Stimulated activated CD8-positive, alpha-beta memory T cell treated with anti-CD3 and anti-CD28 coated beads, Interleukin-7, amount 100 ng/mL, for 48 hours (primary cell): ENCODE measurements at places on chromosomes 1 and 21.
A peak's percentile ranks its signal among the peaks of the same experiment; 100 is the strongest.

- DNase-seq = peak; percentile 18
Observed at GRCh38 chr1:40612345-40612831, 53.1 kb downstream of the RIMS3 start.

DNA sequence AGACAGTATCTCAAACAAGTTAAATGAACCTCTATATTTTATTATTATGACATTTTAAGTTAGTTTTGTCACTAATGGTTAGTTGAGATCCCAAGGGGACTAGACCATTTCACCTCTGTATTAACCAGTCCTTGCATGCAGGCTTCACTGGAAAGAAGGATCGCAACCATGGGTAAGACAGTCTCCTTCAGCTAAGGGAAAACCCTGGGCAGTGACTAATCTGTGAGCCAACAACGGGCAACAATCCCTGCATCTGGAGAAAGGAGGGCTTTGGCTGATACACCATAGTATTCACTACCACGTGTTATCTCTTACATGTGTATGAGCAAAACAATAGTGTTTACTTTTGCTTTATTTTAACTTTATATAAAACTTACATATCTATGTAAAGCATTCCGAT is 708.8 kb upstream of the CHRM3 start:
- no peak for DNase-seq

GRCh38 chr1:181369416-181369815 is 113.9 kb upstream of the CACNA1E start:
- no peak for DNase-seq

DNA sequence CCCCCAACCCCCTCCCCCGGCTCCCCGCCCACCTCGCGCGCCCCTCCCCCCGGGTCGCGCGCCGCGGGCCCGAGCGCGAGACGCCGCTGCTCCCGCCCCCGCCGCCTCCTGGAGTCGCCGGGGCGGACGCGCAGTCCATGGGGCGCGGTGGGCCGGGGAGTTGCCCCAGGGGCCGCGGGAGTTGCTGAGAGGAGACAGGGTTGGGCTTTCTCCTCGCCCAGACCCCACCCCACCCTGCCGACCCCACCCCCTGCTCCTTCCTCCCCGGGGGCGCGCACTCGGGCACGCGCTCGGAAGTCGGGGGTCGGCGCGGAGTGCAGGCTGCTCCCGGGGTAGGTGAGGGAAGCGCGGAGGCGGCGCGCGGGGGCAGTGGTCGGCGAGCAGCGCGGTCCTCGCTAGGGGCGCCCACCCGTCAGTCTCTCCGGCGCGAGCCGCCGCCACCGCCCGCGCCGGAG is at the start of gene LAMC1:
TSS of gene LAMC1 (plus strand) at position 275 of the 455 bp plus-strand sequence. CDS start 297 bp downstream, outside the sequence.
- DNase-seq = no peak

DNA sequence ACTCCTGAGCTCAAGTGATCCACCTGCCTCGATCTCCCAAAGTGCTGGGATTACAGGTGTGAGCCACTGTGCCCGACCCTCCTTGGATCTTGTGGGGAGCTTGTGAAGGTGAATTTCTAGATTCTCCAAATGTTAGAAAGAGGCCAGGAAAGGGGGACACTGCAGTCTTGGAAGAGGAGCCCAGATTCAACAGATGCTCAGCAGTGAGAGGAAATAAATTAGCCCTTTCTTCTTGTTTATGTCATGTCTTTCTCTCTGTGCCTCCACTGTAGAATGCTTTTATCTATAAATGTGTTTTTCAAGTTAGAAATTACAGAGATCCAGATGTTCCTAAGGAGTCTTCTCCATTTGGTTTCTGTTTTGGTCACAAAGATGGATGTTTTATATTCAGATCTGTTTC is 346.6 kb upstream of the KAZN start:
- DNase-seq = no peak

GRCh38 chr1:112727716-112728115 is 12.6 kb upstream of the PPM1J start:
- DNase-seq = no peak

DNA sequence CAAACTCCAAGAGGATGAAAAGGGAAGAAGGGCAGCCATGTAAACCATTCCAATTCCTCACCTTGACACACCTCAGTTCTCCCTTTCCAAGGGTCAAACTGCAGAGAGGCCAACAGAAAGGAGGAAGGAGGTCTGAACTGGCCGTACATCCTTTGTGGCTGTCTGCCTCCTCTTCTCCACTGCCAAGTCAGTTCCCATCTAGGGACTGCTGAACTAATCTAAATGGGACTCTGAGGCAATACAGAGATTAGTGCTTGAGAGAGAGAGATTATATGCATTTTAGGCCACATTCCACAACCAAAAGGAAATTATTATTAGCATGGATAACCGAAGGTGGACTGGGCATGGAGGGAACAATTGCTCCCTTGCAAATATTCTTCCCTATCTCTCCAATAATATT is 2.7 kb downstream of the ARHGEF11 start:
- DNase-seq = no peak

DNA sequence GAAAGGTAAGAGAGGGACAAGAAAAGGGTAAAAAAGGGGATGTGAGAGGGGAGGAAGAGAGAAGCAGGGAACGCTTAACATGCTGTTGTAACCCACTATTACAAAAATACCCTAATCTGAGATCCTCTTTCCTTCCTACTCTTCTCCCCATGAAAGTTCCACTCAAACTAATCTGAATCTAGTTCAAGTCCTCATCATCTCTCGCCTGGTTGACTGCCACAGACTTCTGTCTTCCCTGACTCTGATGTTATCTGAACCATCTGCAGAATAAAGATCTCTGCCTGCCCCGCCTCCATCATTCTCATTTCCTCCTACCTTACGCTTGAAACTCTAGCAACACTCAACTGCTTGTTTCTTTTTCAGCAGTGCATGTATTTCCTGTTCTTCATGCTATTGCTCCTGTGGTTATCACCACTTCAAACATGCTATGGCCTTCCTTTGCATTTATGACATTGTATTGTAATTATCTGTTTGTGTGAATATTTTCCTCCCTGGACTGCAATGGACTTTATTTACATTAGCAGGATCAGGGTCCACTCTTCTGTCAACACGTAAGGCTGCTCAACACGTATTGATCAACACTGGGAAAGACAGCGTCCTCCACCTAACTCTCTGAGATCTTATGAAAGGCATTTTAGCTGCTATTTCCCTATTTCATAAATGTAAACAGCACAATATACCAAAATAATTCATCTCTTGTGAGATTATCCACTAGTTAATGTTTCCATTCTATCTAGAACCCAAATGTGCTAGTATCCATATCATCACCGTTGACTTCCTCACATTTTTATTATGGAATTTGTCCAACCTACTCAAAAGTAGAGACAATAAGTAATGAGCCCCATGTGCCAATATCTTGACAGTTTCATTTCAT is 215.5 kb upstream of the USP25 start:
- no peak for DNase-seq

DNA sequence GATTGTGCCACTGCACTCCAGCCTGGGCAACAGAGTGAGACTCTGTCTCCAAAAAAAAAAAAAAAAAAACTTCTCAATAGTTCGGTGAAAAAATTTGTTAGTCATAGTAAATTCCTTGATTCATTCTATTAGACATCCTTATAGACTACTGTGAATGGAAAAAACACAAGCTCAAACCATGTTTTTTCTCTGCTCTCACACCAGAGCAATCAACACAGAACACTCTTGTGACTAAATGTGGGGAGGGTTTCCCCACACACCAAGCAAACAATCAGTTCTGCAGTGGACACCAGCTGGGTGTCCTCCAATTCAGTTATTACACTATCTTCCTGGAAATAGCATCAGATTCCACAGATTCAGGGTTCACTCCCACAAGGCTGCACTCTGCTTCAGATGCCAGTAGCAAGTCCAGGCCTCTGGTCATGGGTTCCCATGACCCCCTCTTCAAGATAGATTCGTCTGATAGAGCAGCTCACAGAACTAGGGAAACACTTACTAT is 69.1 kb upstream of the TEKT2 start:
- DNase-seq = no peak

- DNase-seq = peak; percentile 32
Observed at GRCh38 chr21:45482899-45483821, 59.1 kb downstream of the SLC19A1 start.

- DNase-seq = no peak
Observed at GRCh38 chr1:36530791-36531190, 48.1 kb upstream of the CSF3R start.

DNA sequence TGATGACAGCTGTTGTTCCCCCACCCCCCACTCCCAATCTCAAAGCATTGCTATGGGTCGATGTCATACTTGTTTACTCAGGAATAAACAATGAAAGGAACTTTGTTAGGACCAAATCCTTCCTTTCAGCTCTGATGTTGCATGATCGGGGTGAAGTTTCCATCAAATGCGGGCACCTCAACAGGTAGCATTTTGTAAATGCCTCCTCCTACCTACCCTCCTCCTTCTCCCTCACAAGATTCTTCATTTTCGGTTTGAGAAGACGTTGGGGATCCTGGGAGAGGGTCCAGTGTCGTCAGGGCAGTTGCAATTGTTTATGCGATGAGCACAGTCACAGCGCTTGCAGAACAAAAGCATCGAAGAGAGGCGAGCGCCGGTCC is 758 bp upstream of the HUNK start:
- no peak for DNase-seq

DNA sequence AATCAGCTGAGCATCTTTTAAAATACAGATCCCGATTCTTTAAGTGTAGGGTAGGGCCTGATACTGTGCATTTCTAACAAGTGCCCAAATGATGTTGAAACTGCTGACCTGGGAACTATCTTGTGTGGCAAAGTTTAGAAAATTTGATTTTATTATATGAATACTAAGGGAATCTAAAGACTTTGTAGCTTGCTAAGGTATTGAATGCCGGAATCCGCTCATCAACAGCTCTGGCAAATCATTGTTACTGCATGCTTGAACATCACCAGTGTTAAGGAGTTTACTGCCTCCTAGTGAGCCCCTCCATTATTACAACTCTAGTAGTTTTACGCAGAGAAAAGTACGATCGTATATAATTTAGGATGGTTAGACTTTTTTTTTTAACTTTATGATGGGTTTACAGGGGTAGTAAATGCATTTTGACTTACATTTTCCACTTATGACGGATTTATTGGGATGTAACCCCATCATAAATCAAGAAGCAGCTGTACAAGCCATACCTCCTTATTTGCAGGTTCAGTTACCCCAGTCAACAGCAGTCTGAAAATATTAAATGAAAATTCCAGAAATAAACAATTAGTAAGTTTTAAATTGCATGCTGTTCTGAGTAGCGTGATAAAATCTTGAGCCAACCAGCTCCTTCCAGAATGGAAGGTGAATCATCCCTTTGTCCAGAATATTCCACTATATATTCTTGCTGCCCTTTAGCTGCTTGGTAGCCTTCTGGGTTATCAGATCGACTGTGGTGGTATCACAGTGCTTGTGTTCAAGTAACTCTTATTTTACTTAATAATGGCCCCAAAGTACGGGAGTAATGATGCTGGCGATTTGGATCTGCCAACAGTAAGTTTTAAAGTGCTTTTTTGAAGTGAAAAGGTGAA is 892 bp downstream of the TYW3 start:
- no peak for DNase-seq

DNA sequence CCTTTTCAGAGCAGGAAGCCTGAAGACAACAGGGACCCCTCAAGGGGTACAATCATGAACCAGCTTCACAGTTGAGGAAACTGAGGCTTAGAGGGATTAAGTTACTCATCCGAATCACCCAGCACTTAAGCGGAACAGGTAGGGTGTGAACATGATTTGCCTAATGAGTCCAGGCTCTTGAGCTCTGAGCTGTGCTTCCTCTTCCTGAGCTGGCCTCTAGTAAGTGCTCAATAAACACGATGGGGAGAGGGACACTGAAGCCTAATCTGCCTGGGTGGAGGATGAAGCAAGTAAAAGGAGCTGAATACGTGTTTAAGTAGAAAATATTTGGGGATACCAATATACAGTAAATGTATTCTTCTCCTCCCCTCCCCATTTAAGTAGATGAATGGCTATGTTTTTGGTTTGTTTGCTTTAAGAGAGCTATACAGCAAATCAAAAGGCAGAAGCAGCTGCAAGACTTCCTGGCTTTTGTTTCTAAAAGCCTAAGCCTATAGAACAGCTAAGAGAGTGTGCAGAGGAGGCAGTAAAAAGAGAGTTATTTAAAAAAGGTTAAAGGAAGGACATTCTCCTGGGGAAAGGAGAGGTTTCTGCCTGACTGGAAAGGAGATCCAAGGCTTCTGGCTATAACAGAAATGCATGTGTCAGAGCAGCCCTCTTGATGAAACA is 20.5 kb downstream of the STPG1 start:
- no peak for DNase-seq

- no peak for DNase-seq
Observed at GRCh38 chr1:38962113-38962512, 20.5 kb upstream of the RHBDL2 start.

DNA sequence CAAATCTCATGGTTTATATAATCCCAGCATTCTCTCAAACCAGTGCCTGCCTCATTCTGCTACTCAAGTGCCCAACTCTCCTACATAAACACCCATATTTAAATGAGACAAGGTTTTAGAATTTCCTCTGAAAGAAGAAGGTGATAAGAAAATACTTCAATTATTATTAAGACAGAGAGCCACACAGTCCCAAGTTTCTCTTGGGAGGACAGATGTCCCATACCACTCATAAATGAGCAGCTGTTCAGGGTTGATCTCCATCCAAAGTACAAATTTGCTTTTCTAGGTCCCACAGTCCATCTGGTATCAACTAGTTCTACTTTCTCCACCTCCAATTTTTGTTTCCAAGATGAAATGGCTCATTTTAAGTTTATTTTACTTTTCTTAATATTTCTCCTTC is 11.3 kb downstream of the DCAF8 start:
- DNase-seq = no peak

DNA sequence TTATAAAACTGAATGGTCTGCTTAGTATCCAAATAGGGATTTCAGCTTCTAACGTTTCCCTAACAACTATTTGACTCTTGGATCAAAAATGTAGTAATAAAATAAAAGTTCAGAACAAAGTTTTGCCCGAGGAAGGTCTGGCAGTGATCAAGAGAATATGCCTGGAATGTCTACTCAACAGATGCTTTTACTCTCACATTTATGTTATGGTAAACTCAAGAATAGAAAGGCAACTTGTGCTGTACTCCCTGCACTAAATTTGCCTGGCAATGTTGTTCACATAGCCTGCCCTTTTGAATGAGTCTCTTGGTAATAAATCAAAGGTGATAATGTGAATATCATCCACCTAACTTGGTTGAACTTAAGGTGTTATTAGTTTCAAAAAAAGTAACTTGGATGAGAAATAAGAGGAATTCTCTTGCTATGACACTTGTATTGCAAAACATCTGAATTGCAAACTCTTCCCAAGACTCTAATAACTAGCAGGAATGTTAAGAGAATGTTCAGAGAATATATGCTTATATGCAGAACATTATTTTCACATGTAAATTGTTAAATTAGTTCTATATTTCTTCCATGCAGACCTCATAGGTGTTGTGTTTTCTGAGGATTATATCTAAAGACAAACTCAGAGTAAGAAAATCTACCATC is 215.8 kb downstream of the COL24A1 start:
- no peak for DNase-seq

GRCh38 chr1:83996621-83997020 is 2.3 kb downstream of the TTLL7 start:
- no peak for DNase-seq
